ENCODE measurements at places on chromosomes 13 and 19.

- DNase-seq: no peak
Measured at GRCh38 chr13:85675151-85675907, 123.9 kb downstream of the SLITRK6 start.

GRCh38 chr19:11887611-11888531, at the start of gene ZNF69:
TSS of gene ZNF69 (plus strand) at chr19:11887782. CDS start at chr19:11887924, 142 bp downstream.
- DNase-seq: peak; percentile 42

- no peak for DNase-seq
Measured at GRCh38 chr13:113862931-113863523, 849 bp downstream of the GAS6 start.

DNA sequence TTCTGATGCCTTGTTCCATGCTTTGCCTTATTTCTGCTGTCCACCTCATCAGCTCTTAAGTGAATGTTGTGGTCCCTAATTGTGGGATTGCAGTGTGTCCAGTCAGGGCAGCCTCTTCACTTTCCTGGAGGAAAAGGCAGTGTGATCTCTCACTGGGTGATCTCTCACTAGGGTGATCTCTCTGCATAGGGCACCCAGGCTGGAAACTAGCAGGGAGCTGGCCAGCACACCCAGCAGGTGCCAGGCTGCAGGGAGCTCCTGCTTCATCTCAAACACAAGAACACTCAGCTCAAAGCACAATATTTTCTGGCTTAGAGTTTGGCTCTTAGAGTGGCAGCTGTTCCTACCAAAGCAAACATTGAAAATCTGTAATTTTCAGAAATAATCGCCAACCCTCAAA, 36.5 kb upstream of the TSHZ3 start:
- DNase-seq: no peak

GRCh38 chr19:9039728-9040127, 29.5 kb upstream of the MUC16 start:
- no peak for DNase-seq

- no peak for DNase-seq
Measured at GRCh38 chr19:48695743-48696352, at the start of gene FUT2. TSS of gene FUT2 (plus strand) at chr19:48695971. CDS start at chr19:48702957, 6,986 bp downstream.

GRCh38 chr13:35479038-35479492, 2.6 kb upstream of the MAB21L1 start:
- no peak for DNase-seq

DNA sequence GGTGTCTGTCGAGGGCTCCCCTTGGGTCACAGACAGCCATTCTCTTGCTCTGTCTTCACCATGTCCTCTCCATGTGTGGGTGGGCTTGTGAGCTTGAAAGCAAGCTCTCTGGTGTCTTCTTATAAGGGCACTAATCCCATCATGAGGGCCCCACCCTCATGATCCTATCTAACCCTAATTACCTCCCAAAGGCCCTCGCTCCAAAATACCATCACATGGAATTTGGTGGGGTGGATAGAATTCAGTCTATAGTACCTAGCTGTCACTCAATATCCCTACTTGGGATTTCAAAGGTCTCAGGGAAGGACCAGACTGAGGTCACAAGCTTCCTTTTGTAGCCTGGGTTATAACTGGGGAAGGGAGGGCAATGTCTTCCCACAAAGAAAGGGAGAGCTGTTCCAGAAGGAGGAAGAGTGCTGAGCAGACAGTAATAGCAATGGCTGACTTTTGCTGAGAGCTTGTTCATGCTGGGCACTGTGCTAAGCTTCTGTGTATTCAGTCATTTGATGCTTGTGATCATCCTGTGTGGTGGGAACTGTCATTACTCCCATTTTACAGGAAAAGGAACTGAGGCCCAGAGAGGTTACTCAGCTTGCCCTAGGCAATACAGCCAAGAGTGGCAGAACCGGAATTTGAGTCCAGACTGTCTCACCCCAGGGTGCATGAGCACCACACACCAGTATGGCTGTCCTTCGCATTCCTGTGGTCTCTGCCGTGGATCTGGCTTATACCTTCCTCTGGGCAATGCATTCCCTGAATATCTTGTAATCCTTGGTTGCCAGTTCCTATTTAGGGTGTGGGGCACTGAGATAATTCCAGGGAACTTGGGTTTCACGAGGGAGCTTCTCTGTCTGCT, 8.2 kb downstream of the FXYD5 start:
- no peak for DNase-seq

DNA sequence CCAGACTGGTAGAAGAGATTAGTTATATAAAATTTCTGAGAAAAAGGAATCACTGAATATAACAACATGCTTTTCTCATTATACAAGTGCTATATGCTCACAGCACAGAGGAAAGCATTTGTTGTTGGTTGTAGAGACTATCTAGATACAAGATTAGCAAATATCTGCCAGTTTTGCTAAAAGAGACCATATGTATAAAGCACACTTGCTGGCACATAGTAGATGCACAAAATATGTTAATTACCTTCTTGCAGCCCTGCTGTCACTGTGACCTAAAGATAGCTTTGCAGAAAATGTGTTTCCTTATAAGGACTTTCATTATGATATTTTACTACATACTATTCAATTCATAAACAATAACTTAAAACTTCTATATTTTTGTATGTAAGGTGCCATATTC, 755.1 kb downstream of the PCDH9 start:
- no peak for DNase-seq

GRCh38 chr13:93689333-93689732, 462.7 kb downstream of the GPC6 start:
- DNase-seq: no peak

DNA sequence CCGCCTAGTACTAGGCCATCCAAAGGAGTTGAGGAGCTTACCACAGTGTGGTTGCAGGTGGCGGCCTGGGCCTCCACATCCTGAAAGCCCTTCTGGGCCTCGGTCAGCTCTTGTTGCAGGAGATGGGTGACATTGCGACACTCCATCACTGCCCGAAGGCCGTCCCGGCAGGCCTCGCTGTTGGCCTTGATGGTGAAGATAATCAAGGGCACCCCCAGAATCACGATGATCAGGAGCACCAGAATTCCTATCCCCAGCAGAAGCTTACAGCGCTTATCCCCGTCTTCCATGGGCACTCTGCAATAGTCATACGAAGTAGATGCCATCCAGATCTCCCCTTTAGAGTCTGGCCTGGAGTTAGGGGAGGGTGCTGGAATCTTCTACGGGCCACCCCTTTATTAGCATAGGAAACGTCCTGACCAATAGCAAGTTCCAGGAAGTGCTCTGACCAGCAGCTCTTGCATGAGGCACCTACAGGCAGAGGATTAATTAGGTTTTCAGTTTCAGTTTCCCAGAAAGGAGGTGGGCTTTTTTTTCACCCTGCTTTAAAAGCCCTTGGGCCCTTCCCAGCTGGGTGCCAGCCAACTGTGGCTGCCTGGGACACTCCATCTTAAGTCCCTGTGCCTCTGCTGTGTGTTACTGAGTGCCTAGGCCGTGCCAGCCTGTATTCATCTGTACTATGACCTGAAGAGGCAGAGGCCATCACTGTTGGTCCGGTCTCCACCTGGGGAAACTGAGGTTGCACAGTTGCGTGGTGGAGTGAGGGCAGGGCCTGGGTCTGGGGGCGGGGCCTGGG, at the start of gene BST2:
Gene BST2, minus strand, starts transcription at position 381 of the 796 bp plus-strand sequence. Its CDS starts 55 bp downstream, at position 326.
- DNase-seq: no peak

GRCh38 chr19:38262585-38263268, 1.6 kb upstream of the SPINT2 start:
- no peak for DNase-seq

GRCh38 chr19:18607226-18608101, 865 bp upstream of the CRLF1 start:
- DNase-seq: no peak

- DNase-seq: no peak
Measured at GRCh38 chr13:54750521-54750920, 1721.9 kb downstream of the OLFM4 start.

- no peak for DNase-seq
Measured at GRCh38 chr19:11577451-11578257, at the start of gene ACP5. TSS of gene ACP5 (minus strand) at chr19:11577645. CDS start at chr19:11577317, 328 bp downstream.

- DNase-seq: no peak
Measured at GRCh38 chr19:51341976-51342580, at the start of gene VSIG10L. TSS of gene VSIG10L (minus strand) at chr19:51342139. CDS start at chr19:51342124, 15 bp downstream.

GRCh38 chr19:17888260-17888659, 16.5 kb downstream of the SLC5A5 start:
- DNase-seq: no peak

DNA sequence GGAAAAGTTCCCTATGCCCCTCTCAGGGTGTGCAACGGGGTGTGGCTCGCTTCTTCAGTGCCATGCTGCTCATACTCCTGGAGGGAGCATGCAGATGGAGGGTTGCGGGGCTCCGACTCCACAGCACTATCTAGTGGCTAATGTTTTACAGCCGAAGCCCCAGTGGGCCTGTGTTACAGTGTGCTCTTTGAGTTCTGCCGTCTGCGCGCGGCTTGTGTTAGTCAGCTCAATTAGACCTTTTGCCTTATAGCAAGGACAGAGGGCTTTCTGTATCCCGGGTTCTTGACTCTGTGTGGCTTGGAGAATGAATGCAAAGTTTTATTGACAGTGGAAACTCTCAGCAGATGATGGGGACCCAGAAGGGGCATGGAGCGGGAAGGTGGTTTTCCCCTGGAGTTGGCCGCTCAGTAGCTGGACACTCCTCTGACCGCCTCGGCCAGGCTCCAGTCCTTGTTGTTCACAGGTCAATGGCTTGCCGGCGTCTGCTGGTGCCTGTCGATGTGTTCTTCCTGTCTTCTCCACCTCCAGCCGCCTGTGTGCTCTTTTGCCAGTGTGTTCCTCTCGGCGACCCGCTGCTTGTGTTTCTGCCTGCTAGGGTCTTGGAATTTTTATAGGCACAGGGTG, 383.4 kb downstream of the LMO7 start:
- no peak for DNase-seq

- no peak for DNase-seq
Measured at GRCh38 chr13:25771202-25771601, 280.6 kb downstream of the SHISA2 start.

DNA sequence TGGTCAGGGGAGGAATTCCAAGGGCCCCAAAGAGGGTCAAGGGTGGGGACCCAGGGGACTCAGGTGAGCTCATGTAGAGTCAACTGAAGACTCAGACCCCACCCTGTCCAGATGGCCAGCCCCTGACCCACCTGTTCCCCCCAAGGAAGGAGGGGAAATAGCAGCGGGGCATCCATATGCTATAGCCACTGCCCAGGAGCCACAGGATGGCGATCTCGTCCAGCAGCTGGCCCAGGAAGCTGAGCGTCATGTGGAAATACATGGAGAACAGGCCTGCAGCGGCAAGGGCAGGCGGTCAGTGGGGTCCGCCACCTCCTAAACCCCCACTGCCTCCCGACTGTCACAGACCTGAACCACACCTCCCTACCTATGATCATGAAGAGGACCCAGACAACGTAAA, 21.4 kb downstream of the ACER1 start:
- DNase-seq: no peak

GRCh38 chr19:48321372-48321621, 4.1 kb upstream of the EMP3 start:
- DNase-seq: peak; percentile 84

- DNase-seq: no peak
Measured at GRCh38 chr19:7793493-7793892, 30.4 kb downstream of the CLEC4M start.

DNA sequence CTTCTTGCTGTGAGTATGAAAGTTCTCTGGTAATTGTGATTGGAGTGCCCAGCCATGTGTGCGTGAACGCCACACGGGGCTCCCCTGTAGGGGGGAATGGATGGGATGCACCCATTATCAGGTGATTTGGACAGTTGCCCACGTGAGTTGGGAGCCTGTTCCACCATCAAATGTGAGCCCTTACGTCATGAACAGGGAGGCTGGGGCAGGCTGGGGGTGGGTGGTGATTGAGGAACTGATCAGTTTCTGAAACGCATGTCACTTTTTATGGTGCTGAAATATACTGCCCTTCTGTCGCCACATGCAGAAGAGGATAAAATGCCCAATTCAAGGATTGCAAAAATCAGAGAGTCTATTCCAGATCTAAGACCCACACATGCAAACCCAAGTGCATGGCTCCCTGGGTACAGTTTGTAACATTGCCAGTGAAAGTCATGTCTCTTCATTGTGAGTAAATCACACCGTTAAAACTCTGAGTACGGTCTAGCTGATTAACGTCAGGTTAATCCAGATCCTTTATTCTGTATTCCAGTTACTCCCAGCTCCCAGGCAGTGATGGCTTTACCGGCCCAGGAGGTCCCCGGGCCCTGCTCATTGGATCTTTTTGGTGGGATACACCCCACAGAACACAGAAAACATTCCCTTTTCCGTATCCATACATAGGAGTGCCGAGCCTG, 90.2 kb downstream of the RAB20 start:
- no peak for DNase-seq

- DNase-seq: no peak
Measured at GRCh38 chr13:38042771-38043170, 173.2 kb upstream of the TRPC4 start.

- DNase-seq: no peak
Measured at GRCh38 chr19:49855676-49856573, 5.0 kb downstream of the PTOV1 start.

DNA sequence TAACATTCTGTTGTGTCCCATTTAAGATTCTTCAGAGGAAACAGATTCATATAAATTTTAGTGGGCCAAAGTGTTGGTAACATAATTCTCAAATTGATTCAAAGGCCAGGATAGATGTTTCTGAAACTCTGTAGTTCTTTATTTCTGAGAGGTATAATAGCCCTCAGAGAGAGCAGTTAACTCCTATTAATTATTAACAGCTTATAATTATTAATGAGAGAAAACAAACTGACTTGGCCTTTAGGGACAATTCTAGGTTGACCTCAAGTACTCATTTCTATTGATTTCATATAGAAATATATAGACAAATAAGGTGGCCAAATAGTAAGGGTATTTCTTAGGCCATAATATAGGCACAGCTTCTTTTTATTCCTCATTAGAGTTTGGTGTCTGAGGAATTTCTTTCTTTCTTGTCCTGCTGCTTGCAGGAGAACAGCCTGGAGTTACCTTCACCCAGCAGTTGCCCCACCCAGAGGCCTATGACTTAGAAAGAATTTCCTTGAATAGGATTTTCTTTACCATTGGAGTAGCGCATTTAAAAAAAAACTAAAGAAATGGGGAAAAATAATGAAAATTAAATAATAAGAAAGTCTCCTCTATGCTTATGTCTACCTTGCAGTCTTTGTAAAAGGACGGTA, 1430.1 kb upstream of the SPRY2 start:
- no peak for DNase-seq

- DNase-seq: no peak
Measured at GRCh38 chr13:83229574-83230305, 652.5 kb downstream of the SLITRK1 start.

- no peak for DNase-seq
Measured at GRCh38 chr19:35773020-35773806, 2.2 kb upstream of the ARHGAP33 start.

GRCh38 chr13:82947683-82948082, 934.6 kb downstream of the SLITRK1 start:
- DNase-seq: no peak

GRCh38 chr13:113443991-113444390, 9.3 kb downstream of the ADPRHL1 start:
- no peak for DNase-seq

- DNase-seq: no peak
Measured at GRCh38 chr13:108920137-108920536, 290.7 kb downstream of the MYO16 start.

- no peak for DNase-seq
Measured at GRCh38 chr13:89470901-89471300, 1799.7 kb downstream of the SLITRK5 start.

GRCh38 chr19:19217099-19217498, 5.3 kb downstream of the NCAN start:
- DNase-seq: no peak

Data from stimulated activated CD8-positive, alpha-beta memory T cell treated with anti-CD3 and anti-CD28 coated beads, Interleukin-7, amount 100 ng/mL, for 24 hours (primary cell).